ENCODE measurements at places on chromosomes 16 and 17.

GRCh38 chr16:30692396-30693064, 6.4 kb upstream of the SRCAP start:
- no peak for DNase-seq

GRCh38 chr17:33342025-33342424, 48.9 kb upstream of the ASIC2 start:
- DNase-seq: no peak

DNA sequence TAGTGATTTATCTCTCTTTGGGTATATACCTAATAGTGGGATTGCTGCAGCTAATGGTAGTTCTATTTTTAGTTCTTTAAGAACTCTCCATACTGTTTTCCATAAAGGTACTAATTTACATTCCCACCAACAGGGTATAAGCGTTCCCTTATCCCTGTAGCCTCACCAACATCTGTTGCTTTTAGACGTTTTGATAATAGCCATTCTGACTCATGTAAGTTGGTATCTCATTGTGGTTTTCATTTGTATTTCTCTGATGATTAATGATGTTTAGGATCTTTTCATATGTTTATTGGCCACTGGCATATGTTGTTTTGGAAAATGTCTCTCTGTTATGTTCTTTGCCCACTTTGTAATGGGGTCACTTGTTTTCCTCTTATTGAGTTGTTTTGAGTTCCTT, 88.5 kb upstream of the ZNF267 start:
- no peak for DNase-seq

- DNase-seq: no peak
Measured at GRCh38 chr17:61144617-61145564, 254.8 kb upstream of the TBX2 start.

DNA sequence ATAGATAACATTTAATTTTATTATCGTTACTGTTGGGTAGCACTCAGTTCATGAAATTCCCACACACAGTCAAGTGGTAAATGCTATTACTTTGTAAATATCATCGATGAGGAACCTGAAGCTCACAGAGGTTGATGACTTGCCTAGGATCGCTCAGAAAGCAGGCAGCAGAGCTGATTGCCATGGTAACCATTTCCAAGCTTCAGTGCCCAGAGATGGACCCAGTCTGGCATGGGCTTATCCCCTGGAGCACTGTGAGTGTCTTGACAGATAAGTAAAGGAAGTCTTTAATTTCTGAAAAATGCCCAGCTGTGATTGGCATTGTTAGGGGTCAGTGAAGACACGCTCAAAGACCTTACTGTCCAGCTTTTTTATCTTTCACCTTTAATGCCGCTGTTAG, 95.0 kb downstream of the PRKCB start:
- DNase-seq: no peak

DNA sequence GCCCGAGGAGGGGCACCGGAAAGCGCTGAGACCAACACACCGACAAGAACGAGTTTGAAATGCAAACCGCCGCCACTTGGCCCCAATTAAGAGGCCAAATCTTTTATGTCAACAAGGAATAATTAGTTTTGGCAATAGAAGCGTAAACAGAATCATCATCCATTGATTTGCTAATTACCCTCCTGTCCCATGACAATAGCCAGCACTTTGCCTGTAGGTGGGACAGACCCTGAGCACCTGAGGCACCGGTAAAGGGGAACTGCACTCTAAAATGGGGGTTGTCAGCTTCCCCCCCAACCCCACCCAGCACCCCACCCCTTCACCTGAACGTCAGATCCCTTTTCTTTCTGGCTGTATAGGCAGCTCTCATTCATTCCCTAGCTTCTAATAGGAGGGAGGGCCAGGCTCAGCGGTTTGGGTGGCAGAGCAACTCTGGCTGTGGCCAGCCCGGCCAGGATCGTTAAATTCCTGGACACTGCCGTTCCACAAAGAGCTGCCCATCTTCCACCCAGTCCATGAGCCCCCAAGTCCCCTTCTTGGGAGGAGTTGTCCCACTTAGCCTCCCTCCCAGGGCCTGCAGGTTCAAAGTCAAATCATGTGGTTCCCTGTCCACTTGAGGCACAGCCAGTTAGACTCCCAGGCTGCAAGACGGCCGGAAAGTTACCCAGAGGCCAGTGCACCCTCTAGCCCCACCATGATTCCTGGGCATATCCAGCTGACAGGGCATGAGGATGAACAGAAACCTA, 45.8 kb downstream of the WNT3 start:
- no peak for DNase-seq

- DNase-seq: no peak
Measured at GRCh38 chr17:57143361-57143760, 58.3 kb downstream of the AKAP1 start.

DNA sequence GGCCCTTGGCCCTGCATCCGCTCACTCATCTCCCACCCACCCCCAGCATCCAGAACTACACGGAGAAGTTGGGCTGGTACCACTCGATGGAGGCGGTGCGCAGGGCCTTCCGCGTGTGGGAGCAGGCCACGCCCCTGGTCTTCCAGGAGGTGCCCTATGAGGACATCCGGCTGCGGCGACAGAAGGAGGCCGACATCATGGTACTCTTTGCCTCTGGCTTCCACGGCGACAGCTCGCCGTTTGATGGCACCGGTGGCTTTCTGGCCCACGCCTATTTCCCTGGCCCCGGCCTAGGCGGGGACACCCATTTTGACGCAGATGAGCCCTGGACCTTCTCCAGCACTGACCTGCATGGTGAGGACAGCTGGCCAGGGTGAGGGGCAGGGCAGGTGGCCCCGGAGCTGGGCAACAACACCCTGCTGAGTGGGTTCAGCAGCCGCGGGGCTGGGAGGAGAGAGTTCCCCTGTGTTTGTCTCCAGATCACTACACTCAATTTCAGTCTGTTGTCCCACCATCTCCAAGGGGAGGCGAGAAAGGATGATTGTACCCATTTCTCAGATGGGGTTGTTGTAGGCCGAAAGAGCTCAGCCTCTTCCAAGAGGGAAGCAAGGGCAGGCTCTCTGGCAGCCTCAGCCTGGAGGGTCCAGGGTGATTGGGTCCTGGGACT, 14.4 kb downstream of the MMP15 start:
- no peak for DNase-seq

- DNase-seq: no peak
Measured at GRCh38 chr17:70238646-70239045, 69.3 kb downstream of the KCNJ2 start.

- no peak for DNase-seq
Measured at GRCh38 chr17:8820311-8821010, 21.3 kb upstream of the MFSD6L start.

DNA sequence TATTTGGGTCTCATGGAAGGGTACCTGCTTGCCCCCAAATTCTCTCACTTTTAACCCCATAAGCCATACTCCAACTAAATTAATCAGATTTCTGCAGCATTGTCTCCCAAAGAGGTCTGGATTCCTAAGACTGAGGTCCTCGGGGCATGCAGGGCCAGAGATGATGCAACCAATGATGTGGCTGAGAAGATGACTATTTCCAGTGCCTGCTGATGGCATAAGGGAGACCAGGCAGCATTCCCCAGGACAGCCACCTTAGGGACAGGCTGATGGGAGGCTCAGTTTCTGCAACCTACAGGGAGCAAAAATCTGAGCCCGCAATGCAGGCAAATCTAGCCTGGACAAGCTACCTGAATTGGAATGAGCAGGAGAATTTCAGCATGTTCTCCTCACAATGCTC, 76.8 kb upstream of the ASIC2 start:
- no peak for DNase-seq

- no peak for DNase-seq
Measured at GRCh38 chr17:40910441-40910841, 25.4 kb upstream of the KRT20 start.

DNA sequence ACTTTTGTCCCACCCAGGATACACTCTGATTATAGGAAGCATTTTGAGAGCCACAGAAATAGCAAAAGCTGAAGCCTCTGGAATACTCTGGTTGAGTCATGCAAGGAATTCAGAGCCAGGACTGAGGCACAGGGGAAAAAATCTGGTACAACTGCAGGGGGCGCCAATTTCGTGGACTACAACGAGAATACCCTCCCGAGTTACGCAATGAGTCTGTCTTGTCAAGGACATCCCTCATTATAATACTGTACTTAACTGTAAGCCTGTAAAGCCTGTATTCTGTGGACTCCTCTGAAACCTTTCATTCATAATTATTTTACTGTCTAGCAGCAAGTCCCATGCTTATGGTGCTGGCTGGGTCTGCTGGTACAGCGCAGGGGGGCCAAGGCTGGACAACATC, 7.8 kb downstream of the HOXB1 start:
- DNase-seq: no peak

GRCh38 chr17:17941015-17941414, 31.2 kb downstream of the TOM1L2 start:
- DNase-seq: no peak

GRCh38 chr17:49217651-49218413, 7.3 kb downstream of the ABI3 start:
- peak; percentile 84 for DNase-seq

GRCh38 chr16:11333702-11334101, 11.6 kb upstream of the RMI2 start:
- no peak for DNase-seq

DNA sequence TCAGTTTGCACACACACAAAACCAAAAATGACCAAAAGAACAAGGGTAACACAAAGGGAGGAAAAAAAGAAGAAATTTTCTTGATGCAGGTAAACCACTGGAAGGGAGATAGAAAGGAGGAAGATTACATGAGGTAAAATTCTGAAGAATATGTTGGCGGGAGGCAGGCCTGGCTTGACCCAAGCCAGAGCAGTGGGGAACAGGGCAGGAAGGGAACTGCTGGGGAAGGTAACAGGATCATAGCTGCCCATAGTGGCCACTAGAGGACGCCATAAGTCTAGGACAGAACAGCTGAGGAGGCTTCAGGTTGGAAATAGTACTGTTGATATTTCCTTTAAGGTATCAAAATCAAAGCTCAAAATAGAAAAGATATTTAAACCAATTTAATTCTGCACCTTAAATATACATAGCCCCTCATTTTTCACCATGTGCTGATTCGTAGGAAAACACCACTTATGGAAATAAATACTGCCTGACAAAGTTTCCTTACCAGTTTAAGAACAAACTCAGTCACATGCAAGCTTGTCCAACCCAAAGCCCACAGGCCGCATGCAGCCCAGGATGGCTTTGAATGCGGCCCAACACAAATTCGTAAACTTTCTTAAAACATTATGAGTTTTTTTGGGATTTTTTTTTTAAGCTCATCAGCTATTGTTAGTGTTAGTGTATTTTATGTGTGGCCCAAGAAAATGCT, 15.5 kb downstream of the VPS35 start:
- DNase-seq: peak; percentile 33

DNA sequence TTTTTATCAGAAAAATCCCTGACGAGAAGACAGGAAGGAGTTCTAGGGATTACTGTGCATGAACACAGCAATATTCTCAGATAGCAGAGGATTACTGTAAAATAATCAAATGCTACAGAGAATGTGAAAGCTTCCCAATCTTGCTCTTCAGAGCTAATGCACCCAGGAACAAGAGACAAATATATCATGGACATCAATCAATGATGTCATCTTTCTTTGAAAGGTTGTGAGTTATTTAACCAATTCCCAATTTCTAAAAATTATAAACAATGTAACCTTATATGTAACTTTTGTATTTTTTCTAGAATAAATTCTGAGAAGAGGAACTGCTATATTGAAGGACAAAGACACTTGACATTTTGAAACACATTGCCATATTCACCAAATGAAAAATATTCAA, 46.5 kb downstream of the BRD7 start:
- DNase-seq: no peak

- DNase-seq: no peak
Measured at GRCh38 chr16:75044800-75045361, 46.1 kb downstream of the ZNRF1 start.

DNA sequence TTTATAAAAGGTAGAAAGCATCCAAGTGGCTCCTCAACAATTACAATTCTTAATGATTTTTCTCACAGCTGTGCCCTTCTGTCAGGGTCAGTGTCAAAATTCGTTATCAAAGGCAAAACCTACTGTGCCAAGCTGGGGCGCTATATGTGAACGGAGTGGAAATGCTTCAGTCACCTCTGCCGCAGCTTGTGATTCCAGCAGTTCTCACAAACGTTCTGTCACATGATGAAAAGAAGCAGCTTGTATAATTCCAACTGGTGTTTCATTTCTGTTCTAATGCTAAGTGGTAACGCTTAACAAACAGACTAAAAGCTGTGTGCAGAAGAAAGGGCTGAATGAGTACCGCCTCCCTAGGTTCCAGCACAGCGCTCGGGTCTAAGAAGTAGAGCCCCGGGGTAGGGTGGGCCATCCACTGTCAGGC, 14.2 kb downstream of the PLD6 start:
- no peak for DNase-seq

- DNase-seq: no peak
Measured at GRCh38 chr17:54982399-54982798, 13.8 kb downstream of the STXBP4 start.

- DNase-seq: no peak
Measured at GRCh38 chr16:23384878-23385277, 68.1 kb downstream of the COG7 start.

DNA sequence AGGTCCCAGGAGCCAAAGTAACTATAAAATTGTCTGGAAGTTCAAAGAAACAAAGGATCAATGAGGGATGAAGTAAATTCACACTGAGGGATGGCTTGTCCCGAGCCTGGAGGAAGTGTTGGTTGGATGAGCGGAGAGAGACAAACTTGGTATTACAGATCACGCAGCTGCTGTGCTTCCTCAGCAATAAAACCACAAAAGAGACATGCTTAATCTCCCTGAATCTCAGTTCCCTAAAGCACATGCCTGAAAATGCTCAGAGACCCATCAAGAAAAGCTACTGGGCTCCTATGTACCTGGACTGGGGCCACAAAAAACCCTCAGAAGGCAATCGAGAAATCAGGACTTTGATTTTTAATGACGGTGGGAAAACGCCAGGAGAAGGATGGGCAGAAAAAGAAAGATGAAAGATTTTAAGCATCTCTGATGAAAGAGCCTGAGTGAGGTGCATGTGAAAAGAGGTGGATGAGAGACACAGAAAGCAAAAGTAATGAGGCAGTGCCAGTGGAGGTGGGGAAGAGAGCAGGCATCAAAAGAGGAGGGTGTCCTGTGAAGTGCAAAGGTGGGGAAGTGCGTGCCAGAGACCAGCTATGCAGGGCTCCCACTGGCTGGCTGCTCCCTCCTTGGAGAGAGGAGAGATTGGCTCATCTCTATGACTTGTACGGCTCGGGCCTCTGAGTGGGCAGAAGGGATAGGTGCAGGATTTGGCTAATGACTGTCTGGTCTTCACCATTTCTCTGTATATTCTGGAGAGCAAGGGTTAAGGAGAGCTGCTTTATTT, 143.7 kb downstream of the ABCC12 start:
- DNase-seq: no peak

- no peak for DNase-seq
Measured at GRCh38 chr17:62696726-62697490, 69.4 kb downstream of the MRC2 start.

DNA sequence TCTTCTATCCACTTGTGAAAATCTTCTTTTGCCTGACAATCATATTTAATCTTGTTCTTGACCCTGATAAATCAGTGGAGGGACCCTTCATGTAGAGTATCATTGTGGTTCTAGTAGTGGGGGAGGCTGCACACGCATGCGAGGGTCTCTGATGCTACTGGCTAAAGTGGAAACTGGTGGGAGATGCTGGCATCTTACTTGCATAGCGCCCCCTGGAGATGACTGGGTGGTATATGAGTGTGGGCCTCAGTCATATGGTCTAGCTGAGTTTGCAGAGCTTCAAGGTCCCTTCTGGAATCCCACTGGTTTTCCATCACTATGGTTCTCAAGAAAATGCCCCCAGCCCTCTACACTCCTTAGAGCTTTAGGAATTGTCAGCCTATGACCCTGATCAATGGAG, 236.4 kb upstream of the AXIN2 start:
- no peak for DNase-seq

GRCh38 chr16:14640538-14640937, 7.8 kb downstream of the BFAR start:
- no peak for DNase-seq

GRCh38 chr17:35352284-35352683, 21.1 kb downstream of the SLFN11 start:
- DNase-seq: no peak
